ENCODE measurements at places on chromosomes 11 and 22.

GRCh38 chr11:56089697-56090096 is 3.4 kb upstream of the OR8I2 start:
- no peak for DNase-seq

DNA sequence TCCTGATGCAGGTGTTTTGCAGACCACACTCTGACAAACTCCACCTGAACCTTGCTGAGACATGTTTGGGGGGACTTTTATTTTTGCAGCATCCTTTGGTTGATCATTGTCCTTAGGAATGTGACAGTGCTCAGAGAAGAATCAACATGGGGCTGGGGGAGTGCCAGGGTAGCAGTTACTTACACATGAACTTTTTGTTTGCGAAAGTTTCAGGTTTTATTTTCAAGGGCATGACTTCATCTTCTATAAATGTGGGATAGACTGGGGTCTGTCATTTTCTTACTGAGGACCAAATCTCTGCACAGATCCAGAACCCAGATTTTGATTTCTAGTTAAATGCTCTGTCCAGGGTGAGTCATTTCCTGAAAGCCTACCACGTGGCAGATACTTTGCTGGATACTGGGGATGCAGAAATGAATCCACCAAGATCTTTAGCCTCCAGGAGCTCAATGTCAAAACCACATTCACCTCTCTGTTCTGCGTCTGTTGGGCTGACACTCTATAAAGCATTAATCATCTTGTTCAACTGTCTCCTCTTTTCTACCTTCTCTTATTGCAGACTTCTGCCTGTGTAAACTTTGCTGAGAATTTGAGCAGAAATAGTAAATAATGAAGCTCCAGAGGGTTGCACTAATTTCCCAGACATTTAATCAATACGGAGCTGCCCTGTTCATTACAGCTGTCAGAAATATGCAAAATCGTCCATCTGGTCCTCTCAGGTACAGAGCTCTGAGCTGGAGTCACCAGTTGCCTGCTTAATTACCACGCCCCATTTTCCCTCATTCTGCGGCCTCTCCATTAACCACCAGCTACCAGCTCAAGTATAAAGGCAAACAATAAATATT is 387.9 kb downstream of the MIAT start:
- no peak for DNase-seq

- DNase-seq: no peak
Observed at GRCh38 chr11:69268911-69269310, 25.0 kb upstream of the MYEOV start.

- no peak for DNase-seq
Observed at GRCh38 chr11:36530840-36531239, 20.8 kb upstream of the TRAF6 start.

DNA sequence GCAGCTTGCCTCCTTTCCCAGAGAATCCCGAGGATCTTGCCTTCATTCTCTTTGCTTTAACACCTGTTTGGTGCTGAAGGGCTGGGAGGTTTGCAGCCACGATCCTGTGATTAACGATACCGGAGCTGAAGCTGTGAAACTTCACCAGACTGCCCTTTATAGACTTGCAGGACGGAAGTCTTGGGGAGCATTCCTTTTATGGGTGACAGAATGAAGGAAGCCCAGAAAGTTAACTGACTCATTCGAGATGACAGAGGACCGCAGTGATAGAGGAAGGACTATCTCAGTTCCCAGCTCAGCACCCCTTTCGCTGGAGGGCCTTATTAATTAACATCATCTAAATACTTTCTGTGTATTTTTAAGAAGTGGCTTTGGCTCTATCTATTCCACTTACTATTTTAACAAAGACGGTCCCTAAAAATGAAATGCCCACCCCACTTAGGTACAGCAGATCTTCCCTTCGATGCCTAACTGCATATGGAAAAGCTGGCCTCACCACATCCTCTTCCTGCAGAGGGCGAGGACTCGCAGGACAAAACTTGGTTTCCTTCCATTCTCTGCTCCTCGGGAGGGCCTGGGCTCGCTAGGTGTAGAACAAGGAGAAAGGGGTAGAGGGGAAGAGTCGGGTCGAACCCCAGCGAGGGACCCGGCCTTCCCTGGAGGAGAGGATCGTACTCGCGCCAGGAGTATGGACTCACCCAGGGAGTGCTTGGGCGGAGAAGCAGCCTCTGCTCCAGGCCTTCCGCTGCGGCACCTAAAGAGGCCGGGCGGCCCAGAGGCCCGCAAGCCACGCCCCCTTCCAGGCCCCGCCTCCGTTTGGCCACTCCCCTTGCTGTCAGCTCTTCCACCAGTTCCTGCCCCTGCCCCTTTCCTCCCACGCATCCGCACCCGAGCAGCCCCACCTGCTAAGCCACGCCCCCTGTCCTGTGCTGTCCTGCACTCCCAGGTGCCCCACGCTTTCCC is 30.7 kb upstream of the USP47 start:
- DNase-seq: no peak

DNA sequence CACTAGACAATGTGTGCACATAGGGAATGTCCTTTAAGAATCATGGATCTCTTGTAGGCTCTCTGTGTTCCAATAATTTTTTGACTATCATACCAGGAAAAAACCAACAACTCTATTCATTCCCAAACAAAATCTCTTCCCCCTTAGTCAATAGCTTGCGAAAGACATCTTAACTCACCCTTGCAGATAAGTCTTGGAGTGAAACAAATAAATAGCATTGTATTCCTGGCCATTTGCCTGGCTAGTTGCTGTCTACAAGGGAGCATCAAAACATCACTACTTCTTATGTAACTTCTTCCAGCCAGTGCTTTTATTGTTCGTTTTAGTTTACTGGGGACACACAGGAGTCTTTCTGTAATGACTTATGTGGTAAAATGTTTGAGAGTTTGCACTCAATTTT is 29.4 kb downstream of the SCN3B start:
- no peak for DNase-seq

GRCh38 chr11:94151903-94152677 is 23.4 kb downstream of the PANX1 start:
- DNase-seq: no peak

GRCh38 chr22:49415151-49415951 is 412.3 kb downstream of the BRD1 start:
- no peak for DNase-seq

- no peak for DNase-seq
Observed at GRCh38 chr11:133163463-133164419, 368.6 kb downstream of the OPCML start.

DNA sequence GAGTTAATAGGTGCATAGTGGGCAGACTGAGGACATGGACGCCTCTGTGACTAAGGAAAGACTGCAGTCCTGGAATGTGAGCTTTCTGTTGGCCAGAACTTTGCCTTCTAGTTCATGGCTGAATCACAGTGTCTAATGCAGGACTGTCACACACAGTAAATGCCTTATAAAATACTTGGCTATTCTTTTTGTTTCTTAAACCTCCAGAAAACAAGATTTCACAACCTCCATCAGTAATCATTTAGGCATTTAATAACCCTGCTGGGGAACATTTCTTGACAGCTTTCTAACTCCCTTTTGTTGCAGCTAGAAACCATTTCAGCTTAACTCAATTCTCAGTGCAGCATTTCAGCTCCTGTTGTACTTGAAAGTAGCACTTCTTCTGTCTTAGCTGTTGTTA is 335.8 kb upstream of the DDI1 start:
- no peak for DNase-seq

DNA sequence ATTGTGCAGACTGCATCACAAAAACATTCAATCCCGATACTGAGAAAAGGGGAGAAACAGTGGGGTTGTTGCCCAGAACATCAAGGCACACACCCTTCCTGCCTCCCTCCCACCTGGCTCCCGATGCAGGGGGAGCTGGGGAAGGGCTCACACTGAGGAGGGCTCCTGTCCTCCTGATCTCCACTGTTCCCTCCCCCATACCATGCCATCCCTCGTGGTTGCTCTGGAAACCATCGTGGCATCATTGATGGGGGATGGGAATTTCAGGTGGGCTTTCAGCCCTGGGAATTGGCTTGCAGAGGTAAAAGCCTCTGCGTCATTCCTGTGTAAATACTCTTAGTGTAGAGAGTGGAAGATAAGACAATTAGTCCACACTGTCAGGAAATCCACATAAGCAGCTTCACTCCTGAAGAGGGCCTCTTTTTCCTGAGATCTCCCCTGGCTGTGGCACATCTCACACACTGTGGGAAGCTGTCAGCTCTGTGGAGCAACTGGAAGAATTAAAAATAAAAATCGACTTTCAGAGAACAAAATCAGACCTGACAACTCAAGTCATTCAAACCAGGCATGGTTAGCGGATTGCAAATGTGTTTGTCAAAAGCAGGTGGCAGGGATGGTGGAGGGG is 176.0 kb downstream of the CHST1 start:
- no peak for DNase-seq

- DNase-seq: no peak
Observed at GRCh38 chr11:117830072-117830471, 5.5 kb upstream of the FXYD2 start.

DNA sequence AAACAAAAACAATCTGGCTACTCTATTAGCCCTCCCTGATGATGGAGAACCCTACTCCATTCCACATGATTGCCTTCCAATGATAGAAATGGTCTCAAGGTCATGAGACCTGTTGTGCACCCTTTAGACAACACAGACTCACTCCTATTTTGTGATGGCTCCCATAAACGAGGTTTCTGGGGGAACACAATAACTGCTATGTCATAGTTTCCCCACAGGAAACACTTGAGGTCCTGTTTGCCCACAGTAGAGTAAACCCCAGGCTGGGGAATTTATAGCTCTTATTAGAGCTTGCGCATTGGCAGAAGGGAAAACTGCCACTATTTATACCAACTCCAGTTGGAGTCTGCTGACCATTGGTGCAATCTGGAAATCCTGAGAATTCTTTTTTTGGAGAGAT is 28.7 kb downstream of the MIF start:
- DNase-seq: no peak

DNA sequence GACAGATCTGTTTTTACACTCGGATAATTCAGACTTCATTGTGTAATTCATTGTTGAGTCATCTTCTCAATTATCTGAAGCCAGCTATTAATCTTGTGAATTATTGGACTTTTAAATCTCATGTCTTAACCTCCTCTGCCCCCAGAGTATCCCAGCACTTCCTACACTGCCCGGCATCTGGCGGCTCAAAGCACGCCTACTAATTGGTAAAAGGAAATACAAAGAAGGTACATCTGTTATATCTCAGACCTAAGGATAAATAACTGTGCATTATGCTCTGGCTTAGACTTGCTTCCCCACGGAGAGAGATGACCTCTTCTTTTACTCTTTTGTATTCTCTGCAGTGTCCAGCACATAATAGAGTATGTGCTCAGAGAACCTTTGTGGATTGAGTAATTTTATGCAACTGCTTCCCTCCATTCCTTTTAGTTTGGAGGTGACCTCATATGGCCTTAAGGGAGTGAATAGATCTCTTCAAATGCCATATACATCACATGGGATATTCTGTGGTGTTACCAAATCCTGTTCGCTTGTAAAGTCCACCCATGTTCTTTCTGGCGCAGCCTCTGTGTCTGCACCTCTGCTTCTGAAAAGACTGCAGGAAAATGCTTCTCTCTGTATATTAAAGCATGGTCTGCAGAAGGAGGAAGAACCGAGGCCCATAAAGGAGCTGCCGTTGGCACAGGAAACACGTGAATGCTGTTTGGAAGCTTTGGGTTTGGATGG is 125.6 kb upstream of the SORL1-AS1 start:
- no peak for DNase-seq

DNA sequence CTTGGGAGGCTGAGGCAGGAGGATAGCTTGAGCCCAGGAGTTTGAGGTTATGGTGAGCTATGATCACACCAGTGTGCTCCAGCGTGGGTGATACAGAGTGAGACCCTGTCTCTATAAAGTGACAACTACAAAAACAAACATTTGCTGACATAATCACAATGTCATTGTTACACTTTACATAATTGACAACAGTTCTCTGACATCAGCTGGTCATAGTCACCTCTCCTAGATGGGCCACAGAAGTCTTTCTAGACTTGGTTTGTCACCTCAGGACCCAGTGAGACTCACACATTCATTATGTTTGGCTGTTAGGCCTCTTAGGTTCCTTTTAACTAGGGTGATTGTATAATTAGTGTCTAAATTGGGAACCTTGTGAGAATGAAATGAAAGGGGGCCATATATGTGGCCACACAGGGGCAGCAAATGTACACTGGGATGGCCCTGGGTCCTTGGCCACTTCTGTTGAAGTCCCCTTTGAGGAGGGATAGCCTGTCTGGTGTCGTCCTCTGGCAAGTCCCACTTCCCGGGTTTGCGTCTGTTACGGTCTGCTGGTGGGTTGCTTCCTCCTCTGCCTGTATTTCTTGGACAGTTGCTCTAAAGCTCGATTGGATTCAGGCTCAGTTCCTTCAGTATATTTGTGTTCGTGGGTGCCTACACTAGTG is 5.8 kb upstream of the PPIL2 start:
- DNase-seq: no peak

DNA sequence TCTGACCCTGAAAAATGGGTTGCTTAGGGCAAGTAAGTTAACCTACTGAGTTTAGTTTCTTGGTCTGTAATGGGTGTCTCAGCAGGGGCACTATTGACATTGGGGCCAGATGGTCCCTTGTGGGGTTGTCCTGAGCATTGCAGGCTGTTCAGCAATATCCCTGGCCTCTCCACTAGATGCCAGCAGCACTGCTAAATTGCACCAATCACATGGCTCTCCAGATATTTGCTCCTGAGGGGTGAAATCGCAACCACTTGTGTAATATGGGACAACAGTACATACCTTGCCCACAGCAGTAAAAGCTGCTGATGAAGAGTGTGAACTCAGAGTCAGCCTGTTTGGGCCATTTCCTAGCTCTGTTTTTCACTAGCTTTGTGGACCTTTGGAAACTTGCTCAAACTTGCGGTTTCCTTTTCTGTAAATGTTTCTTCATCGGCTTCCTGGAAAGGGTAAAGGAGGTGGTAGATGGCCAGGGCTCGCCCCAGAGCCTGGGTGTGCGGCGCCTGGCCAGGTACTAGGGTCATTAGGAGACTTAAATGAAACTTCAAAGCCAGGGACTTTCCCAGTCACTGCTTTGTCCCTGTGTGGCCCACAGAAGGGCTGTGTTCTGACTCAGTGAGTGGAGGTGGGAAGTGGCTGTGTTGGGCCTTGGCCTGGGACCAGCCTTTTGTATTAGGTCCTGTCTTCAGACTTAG is 13.0 kb downstream of the NCF4 start:
- no peak for DNase-seq

GRCh38 chr11:78347956-78348355 is 69.7 kb downstream of the GAB2 start:
- no peak for DNase-seq

GRCh38 chr22:29012101-29012433 is 49.6 kb downstream of the C22orf31 start:
- no peak for DNase-seq

DNA sequence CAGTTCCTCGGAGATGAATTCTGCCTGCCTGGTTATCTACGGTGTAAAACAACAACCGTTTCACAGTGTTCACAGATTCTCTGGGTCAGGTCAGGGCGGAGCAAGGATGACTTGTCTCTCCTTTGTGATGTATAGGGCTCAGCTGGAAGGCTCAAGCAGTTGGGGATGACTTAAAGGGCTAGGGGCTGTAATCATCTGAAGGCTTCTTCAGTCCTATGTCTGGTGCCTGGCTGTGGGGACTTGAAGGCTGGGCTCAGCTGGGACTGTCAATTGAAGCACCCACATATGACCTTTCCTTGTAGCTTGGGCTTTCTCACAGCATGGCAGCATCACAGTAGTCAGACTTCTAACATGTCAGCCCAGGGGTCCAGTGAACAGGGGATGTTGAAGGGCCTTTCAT is 29.3 kb downstream of the EIF3F start:
- DNase-seq: no peak
